ENCODE measurements at places on chromosomes 2 and 18.

DNA sequence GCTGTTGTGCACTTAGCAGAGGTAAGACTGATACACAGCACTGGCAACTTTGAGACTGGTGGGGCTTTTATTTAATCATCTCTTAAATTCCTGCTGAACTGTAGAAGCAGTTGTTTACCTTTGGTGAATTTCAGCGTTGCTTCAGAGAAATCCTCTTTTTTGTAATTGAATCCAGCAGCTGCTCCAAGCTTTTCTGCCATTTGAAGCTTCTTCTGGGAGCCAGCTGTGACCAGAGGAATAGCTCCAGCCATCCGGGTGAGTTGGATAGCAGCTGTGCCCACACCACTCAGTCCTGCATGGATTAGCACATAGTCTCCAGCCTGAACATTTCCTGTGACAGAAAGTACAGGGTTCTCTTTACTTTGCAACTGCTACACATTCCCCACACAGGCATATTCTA is 3.9 kb downstream of the TP53I3 start:
- DNase-seq = no peak

GRCh38 chr2:240538031-240538780 is 19.6 kb downstream of the ANKMY1 start:
- DNase-seq = no peak

GRCh38 chr18:59478591-59478990 is 119.5 kb upstream of the LMAN1 start:
- DNase-seq = peak; percentile 51

DNA sequence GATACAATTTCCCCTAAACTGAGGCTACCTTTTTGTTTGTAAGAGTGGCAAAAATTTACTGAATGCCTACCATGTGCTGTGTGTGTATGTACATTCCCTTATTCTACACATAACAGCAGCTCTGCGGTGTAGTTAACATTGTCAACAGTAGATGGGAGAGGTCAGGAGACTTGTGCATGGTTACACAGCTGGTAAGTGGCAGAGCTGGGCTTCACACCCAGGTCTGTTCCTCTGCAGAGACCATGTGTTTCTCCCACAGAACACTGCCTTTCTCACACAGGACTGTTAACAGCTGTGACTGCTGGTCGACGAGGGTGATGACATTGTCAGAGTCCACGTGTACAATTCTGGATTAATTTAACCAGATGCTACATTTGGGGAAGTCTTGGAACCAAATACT is 49.1 kb downstream of the EML6 start:
- DNase-seq = peak; percentile 19

DNA sequence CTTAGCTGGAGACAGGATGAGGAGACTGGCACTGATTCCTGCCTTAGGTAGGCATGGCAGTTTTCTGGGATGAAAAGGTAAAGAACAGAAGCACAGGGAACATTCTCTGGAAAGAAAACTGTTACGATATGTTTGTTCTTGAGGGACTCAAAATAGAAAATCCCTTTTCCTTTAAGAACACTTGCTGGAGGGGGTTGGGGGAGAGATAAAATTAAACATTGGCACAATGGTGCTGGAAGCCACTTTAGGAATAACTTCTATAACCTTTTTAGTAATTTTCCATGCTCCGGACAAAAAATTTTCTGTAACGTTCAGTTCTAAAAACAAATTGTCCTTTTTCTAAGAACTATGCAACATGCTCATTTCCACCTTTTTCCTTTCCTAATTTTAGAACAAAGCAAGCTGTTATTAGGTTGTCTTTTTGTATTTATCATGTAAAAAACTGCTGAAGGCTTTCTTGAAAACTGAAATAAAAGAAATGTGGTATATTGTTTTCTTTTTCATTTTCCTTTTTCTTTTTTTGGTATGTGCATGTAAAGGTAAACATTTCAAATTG is 343.8 kb downstream of the EPHA4 start:
- no peak for DNase-seq

DNA sequence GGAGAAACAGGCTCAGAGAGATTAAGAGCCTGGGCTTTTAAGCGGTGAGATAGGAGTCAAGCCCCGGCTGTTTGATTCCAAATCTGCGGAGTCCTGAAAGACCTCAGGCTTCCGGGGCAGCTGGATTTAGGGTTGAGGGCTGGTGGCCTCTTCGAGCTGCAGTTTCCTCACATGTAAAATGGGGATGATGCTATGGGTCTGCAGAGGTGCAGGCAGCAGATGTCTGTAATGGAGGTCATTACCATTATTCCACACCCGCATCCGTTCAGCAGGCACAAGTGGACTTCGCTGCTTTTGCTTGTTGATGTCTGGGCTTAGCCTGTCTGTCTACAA is 175.6 kb upstream of the HS6ST1 start:
- no peak for DNase-seq

- DNase-seq = no peak
Observed at GRCh38 chr18:62453864-62454263, 69.0 kb upstream of the ZCCHC2 start.

GRCh38 chr2:50606860-50607259 is 425.1 kb downstream of the NRXN1 start:
- no peak for DNase-seq

GRCh38 chr18:31551883-31552282 is 39.8 kb upstream of the TTR start:
- no peak for DNase-seq

DNA sequence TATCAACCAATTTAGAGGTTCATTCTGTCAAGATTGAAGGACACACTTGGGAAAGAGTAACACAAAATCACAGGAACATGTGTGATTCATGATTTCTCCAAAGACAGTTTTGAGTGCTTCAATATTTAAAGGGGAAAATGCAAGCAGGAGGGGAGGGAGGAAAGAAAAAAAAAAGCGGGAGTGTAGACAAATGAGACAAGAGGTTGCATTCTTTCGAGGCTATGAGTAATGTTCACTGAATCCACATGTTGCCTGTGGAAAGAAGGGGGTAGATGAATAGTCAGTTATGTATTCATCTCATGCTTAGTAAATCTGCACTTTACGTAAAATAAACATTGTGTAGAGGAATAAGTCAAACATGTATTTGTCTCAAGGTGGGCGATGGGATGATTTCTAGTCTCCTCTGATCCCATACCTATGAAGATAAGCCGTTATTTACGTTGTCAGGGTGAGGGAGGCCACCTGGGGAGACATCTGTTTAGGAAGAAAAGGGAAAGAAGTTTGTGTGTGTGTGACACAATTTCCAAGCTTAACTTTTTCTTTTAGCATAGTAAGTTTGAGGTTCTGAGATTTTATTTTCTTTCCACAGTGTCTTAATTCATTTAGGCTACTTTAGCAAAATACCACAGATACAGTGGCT is 211.0 kb upstream of the ZC3H15 start:
- peak; percentile 78 for DNase-seq

- DNase-seq = peak; percentile 53
Observed at GRCh38 chr2:206164261-206164862, 4.7 kb downstream of the EEF1B2 start.

- DNase-seq = no peak
Observed at GRCh38 chr2:12451726-12452125, 265.0 kb upstream of the TRIB2 start.

DNA sequence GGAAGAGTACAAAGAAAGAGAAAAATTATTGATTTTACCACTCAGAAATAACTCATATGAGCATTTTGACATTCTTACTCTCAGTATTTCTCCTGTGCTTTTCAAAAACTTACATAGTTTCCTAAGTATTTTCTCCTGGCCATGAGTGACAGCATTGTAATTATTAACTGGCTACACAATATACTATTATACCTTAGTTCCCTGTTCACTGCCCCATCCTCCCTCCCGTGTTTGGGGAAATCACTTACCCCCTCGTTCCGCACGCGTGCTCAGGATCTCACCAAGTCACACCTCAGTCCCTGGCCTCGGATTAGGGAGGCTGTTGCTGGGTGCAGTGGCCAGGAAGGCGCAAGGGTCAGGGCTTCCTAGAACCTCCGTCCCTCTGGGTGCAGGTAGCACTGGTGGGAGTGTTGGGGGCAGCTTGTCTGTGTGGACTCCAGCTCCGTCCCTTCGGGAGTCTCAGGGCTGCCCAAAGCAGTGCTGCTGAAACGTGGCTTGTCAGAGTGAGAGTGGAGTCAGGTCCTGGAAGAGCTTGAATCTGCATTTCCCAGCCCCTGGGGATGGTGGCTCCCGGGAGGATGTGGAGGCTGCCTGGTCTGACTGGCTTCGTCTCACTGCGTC is 23.2 kb downstream of the ATG4B start:
- DNase-seq = no peak
